Type B pancreatic cell (in vitro differentiated cells): ENCODE measurements at places on chromosomes 5 and 9. TPM values are rescaled to one million over a fixed set of nuclear protein-coding genes. Genes with fewer than 3 reads are reported as not detected.

LAMC3 gene
- 0.38 and 7.2 TPM in 2 replicates for total RNA-seq

TOR1A gene
- 28.5 and 36.2 TPM in 2 replicates for total RNA-seq

DDX4 gene
- total RNA-seq: not detected in 2 replicates

PIP5KL1 gene
- total RNA-seq: 5.8 and 9.4 TPM in 2 replicates

BOD1 gene
- total RNA-seq: 63.2 and 98.7 TPM in 2 replicates

SHISAL2B gene
- total RNA-seq: 0.63 TPM in 1 of 2 replicates, not detected in the other

TMEM171 gene
- 0.38 and 1.3 TPM in 2 replicates for total RNA-seq

TNIP1 gene
- total RNA-seq: 63.6 and 89.2 TPM in 2 replicates

WWC1 gene
- 80.1 and 183 TPM in 2 replicates for total RNA-seq

TMEM174 gene
- not detected in 2 replicates for total RNA-seq

GABRA1 gene
- total RNA-seq: 1.8 and 12.3 TPM in 2 replicates

PHF24 gene
- 0.19 and 0.88 TPM in 2 replicates for total RNA-seq

PCDHGA12 gene
- total RNA-seq: 1.2 and 1.7 TPM in 2 replicates

DIPK1B gene
- total RNA-seq: 40.8 and 48.7 TPM in 2 replicates

SLF1 gene
- 6.5 and 17.5 TPM in 2 replicates for total RNA-seq

FOXD4 gene
- total RNA-seq: 0.17 and 0.75 TPM in 2 replicates

PTGS1 gene
- total RNA-seq: 1.1 and 1.7 TPM in 2 replicates

MEIKIN gene
- not detected in 2 replicates for total RNA-seq

ZCCHC10 gene
- 22.1 and 23.1 TPM in 2 replicates for total RNA-seq

FAXDC2 gene
- 9.3 and 24.9 TPM in 2 replicates for total RNA-seq
